NCI-H187 (cell line): ENCODE measurements at places on chromosomes 16 and 17.

DNA sequence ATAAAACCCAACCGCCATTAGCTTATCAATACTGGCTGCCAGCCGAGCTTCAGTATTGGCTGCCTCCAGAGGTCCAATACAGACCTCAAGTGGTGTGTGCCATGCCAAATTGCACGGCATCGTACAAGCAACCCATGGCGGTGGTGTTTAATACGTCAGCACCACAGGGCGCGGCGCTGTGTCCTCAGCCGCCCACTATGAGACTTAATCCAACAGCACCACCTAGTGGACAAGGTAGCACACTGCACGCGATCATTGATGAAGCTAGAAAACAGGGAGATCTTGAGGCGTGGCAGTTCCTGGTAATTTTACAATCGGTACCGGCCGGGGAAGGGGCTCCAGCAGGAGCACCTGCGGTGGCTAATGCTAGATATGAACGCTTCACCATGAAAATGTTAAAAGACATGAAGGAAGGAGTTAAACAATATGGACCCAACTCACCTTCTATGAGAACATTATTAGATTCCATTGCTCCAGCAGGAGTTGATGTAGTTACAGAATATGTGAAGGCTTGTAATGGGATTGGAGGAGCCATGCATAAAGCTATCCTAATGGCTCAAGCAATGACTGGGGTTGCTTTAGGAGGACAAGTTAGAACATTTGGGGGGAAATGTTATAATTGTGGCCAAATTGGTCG is 15.4 kb downstream of the FLYWCH1 start:
- DNase-seq = peak; percentile 93

- DNase-seq = no peak
Observed at GRCh38 chr16:56662357-56663354, 4.9 kb downstream of the MT1F start.

DNA sequence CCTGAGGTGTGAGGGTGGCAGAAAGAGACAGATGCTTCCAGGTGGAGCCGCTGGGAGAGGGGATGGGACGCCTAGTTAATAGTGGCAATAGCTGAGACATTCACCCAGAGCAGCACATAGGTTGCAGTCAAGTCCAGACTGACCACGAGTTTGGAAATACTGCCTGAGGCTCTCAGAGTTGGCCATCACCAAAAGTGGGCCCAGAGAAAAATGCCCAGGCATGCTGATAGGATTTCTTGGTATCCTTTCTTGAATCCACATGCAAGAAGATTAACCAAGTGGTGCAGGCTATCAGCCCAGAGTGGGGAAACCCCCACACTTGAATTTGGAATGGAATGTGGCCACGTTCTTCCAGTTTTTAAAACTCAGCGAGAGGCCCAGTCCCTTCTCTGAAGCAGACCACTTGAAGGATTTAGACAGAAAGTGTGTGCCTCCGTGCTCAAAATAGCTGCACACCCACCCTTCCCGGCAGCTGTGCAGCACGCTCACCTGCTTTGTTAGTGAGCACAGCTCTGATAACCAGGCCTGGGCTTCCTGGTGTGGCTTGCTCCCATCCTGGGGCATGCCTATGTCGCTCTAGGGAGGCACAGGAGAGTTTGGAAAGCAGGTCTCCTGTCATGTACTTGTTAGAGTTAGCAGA is 35.7 kb downstream of the PLD6 start:
- DNase-seq = no peak

GRCh38 chr16:987906-988305 is 6.3 kb downstream of the SOX8 start:
- DNase-seq = no peak

- no peak for DNase-seq
Observed at GRCh38 chr17:81252326-81252986, 13.3 kb downstream of the NDUFAF8 start.

DNA sequence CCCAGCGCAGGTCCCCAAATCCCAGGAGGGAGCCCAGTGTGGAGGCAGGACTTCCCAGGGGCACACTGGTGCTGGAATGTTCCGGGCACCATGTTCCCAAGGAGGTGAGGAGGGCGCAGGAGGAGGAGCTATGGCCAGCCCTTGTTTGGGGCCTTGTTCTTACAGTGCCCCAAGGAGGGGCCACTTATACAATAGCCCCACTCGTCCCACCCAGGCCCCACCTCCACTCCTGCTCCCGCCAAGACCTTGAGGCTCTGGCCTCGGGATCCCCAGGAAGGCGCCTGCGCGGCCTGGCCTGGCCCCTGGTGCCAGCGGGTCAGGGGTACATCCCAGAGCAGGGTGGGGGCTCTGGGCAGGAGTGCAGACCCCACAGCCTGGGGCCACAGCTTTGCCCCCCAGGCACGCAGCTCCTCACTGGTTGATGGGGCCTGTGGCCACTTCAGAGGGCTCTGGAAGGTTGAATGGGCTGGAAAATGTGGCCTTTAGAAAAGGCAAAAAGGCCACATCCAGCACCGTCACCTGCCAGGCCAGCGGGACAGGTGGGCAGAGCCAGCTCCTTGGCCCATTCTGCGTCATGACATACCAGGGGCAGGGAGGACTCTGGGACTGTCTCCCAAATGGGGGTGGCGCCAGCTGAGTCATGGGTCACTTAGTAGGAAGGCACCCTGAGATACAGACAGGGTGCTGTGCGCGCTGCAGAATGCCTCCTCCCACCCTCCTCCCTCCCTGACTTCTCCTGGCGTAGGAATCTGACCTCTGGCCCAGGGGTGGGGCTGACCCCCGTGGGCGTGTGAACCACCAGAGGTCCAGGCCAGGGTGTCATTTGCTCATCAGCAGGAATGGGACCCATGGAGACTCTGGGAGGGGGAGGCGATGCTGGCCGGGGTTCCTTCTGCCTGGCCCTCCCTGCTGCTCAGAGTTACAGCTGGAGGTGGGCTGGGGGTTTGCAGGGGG is 32.3 kb upstream of the PVALEF start:
- no peak for DNase-seq

- DNase-seq = no peak
Observed at GRCh38 chr17:79050551-79050950, 24.1 kb upstream of the ENGASE start.

DNA sequence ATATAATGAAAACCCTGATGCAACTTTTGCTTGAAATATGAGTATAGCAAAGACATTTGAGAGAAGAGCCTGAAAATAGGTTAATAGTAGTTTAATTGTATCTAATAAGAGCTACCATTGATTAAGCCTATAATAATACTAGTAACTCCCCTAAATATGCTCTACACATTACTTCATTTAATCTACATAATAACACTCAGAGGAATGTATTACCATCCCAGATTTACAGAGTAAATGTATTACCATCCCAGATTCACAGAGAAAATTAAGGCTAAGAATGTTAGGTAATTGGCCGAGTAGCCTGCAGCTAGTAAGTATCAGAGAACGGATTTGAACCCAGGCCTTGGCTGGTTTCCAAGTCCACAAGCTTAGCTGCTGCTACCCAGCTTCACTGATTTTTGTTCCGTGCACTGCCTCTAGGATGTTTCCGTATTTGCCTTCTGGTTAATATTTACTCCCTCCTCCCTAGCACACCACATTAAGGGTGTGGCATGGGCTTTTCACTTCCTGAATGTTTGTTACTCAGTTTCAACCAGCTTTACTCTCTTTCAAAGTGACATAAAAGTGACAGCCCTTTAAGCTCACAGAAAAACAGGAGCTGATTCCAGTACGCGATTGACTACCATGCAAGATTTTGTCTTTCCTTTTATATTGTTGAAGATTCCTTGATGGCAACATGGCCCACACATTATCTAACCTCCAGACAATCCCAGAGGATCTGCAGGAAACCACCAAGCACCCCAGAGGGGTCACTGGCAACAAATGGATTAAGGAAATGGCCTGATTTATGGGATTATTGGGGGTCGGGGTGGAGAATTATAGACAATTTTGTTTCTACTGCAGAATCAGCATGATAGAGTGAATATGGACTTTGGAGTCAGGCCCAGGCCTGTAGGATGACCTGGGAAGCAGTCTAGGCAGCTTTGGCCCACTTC is 26.7 kb upstream of the TOX3 start:
- DNase-seq = no peak

DNA sequence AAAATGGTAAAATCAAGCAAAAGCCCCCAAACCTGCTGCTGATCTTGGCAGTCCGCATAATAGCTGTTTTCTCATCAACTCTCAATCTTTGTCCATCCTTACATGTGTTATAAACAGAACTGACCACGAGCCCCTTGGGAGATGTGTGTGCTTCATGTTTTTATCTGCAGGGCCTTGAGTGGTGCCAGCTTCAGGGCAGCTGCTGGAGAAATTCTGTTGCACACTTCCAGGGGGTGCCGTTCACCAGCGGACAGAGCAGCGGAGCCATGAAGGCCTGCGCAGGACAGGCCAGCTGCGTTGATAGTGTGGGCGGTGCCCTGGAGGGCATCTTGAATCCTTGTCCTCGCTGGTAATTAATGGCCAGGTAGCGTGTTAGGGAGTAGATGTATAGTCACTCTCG is 20.1 kb downstream of the MPRIP start:
- DNase-seq = no peak

GRCh38 chr17:44919885-44920564 is 4.7 kb upstream of the GFAP start:
- DNase-seq = peak; percentile 51

GRCh38 chr17:79677646-79678045 is 53.1 kb upstream of the ENPP7 start:
- DNase-seq = no peak

DNA sequence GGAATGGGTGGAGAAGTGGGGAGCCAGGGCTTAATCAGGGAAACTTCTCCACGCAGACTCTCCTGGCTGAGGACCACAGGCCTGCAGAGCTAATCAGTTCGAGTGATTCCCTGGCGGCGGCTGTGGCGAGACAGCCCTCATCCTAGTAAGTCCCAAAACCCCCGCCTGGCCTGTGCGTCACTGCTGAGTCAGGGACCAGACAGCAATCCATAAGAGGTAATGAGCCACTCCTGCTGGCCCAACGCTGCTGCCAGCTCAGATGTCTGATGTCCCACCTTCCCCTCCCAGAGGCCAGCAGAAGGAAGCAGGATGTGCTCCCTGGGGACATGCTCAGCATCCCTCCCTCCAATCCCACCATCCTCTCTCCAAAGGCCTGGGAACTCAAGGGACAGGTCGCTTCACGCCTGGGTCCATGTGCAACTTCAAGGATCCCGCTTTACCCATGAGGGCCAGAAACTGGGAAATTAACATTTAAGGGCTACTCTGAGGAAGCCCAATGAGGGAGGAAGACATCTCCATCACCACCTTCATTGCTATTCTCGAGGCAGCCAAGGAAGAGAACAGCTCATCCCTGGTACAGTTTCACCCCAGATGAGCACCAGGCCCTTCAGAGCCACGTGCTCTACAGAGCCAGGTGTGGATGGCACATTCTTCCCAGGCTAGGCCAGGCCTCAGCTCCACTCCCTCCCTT is 7.9 kb downstream of the ACLY start:
- no peak for DNase-seq

GRCh38 chr16:14510939-14511799 is 118.9 kb downstream of the PARN start:
- no peak for DNase-seq

DNA sequence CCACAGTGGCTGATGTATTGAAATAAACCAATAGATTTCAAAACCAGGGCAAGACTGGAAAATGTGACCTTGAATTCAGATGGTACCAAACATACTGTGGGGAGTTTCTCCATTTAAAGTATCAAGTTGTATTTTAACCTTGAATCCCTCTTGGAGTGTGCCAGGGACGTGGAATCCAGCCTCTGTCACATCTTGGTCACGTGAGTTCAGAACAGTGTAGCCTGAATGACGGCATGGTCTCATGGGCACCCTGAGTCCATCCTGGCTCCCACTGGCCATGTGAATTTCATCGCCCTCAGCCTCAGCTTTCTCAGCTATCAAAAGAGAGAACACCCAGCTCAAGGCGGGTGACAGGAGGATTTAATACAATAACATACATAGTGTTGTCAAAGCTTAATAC is 6.8 kb downstream of the ZNF771 start:
- DNase-seq = no peak

- no peak for DNase-seq
Observed at GRCh38 chr17:21525464-21526130, 149.4 kb downstream of the KCNJ12 start.

DNA sequence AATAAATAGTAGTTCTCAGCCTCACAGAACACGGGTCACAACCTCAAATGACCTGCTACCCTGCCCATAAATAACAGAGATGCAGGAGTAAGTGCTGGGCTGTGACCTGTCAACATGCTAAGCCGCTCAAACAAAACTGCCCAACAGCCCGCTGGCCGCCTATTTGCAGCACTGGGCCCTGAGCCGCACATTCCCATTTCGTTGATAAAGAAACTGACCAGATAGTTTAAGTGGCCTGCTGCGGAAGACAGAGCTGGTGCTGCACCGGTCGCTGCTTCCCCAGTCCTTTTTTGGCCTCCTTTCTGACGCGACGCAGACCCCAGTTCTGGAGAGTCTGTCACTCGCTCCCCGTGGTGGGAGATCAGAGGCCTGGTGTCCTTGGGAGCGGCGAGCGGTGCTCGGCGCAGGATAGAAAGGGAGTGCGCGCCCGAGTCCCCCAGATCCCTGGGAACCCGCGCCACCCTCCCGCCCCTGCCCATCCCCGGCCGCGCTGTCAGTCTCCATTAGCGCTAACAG is 349 bp upstream of the SLC6A2 start:
- no peak for DNase-seq

GRCh38 chr16:67928561-67929364 is 2.9 kb downstream of the CTRL start:
- DNase-seq = peak; percentile 49

- DNase-seq = peak; percentile 78
Observed at GRCh38 chr17:58007781-58008706, 998 bp upstream of the SRSF1 start.

DNA sequence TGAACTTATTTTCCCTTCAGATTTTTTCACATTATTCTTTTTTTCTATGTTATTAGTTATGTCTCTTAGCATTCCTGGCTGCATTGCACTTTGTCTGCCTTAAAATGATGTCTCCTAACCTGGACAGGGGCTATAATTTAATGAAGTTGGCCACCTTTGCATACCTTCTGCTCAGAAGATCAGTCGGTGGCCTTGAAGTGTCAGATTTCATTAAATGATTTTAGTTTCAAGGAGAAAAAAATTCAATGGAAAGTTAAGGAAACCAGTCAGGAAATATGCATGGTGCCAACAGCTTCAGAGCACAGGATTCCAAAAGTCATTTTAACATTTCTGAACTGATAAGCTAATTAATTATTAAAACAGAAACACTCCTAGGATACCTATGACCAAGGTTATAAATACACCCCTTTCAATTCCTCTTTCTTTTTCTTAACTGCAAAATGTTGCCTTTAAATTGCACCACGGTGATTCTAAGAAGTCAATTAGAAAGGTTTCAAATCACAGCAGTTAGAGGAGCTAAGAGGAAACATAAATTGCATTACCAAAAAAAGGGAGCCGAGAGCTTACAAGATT is 533.4 kb downstream of the KCNJ2 start:
- DNase-seq = no peak

DNA sequence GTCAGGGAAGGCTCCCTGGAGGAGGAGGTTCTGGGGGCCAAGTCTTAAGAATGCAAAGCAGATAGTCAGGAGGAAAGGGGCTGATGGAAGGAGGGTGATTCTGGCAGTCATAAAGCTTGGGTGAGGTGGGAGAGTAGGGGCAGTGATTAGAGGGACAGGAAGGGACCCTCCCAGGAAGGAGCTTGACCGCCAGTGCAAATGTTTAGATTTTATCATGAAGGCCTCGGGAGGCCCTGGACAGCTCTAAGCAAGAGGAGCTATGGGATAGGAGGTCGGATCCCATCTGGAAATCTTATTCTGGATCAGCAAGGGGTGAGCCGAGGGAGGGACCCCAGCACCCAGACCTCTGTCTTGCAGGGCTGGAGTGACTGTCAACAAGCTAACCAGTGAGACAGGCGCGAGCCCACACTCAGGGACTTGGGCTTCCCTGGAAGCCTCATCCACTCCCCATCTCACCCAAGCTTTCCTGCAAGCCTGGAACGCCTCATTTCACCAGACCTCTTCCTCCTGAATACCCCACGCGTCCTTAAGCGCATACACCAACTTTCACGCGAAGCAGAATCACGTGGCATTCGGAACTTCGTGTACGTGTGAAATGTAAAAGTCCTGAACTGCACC is 52.0 kb upstream of the CBX4 start:
- no peak for DNase-seq
